ENCODE measurements at places on chromosomes 2 and 18.

DNA sequence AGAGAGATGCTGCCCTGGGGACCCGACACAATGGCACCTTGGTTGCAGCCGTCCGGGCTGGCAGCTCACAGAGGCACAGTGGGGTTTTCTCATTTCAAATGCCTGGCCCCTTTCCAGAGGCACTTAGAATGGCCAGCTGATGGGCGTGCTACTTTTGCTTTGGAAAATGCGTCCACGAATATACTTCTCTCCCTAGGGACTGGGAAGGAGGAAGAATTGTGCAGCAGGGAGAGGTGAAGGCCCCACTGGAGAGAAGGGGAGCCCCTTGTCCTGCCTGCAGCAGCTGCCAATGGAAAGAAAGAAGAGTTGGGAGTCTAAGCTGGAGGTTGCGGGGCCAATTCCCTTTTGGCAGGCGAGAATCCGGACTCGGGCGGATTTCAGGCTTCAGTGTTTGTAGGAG is 1.1 kb upstream of the MAL start:
- DNase-seq: no peak

- DNase-seq: no peak
Measured at GRCh38 chr2:191486584-191487320, 191.2 kb upstream of the NABP1 start.

GRCh38 chr18:75408554-75409506 is 18.7 kb downstream of the SMIM21 start:
- DNase-seq: no peak

GRCh38 chr2:99572373-99573164 is 82.8 kb upstream of the REV1 start:
- no peak for DNase-seq

GRCh38 chr2:25340181-25340921 is 1.4 kb downstream of the DNMT3A start:
- DNase-seq: no peak

DNA sequence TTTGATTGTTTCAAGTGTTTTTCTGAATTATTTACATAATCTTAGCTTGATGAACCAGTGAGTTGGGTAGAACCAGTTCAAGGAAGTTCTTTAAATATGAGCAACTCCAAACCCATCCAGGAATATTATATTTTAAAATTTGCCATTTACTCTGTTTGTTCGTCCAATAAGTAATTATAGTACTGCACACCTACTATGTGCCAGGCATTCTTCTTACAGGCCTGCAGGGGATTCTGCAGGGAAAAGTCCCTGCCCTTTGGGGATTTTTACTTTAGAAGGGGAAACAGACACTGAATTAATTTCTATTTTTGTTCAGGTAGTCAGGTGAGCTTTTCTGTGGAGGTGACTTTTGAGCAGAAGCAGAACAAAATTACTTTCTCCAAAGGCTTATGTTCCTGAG is 146.9 kb downstream of the DOCK10 start:
- DNase-seq: no peak

DNA sequence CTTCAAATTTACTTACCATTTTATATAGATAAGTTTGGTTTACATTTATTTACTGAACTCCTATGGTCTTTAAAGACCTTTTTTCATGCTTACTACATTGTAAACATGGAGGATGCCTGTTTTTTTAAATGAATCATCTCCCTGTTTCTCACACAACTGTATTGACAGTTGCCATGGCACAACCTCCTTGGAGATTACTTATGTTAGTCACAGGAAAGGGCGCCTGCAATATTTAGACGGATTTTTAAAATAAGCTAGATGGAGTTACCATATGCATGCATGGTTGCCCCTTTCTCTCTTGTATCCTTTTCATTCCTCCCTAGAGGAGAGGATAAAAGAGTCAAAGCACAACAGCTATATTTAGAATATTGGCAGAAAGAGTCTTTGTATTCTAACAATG is 34.8 kb upstream of the CCDC102B start:
- no peak for DNase-seq

- no peak for DNase-seq
Measured at GRCh38 chr2:230912046-230912445, 13.0 kb downstream of the GPR55 start.

DNA sequence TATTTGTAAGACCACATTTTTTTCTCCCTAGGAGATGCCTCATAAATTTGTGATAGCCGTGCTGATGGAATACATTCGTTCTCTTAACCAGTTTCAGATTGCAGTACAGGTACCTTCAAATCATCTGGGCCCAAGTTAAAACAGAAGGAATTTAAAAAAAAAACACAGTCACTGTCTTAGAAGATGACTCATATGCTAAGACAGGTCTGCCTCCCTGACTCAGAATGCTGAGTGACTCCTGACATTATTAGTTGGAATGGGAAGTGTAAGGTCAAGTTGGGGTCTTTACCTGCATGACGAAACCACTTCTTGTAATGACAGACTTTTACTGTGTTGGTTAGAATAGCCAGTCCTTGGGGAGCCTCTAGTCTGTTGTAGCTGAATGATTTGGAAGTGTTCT is 26.3 kb downstream of the RMC1 start:
- no peak for DNase-seq

- DNase-seq: no peak
Measured at GRCh38 chr2:113192459-113193100, 18.8 kb downstream of the PSD4 start.

GRCh38 chr2:86037141-86037794 is 68.4 kb downstream of the POLR1A start:
- DNase-seq: no peak

GRCh38 chr2:101081375-101081907 is 69.7 kb downstream of the TBC1D8 start:
- no peak for DNase-seq

DNA sequence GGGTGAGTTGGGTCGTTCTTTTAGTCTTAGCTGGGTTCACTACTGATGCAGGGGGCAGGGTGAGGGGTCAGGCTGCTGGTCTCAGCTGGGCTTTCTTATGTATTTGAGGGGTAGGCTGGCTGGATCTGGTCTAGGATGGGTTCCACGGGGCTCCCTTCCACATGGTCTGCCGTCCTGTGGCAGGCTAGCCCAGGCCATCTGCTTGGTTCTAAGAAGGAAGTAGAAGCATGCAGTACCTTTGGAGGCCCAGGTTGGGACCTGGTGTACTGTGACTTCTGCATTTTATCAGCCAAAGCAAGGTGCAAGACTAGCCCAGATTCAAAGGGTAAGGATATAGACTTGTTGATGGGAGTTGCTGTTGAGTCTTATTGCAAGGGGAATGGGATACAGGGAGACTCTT is 35.5 kb upstream of the MGAT5 start:
- no peak for DNase-seq

GRCh38 chr18:49011291-49011746 is 60.6 kb upstream of the SMAD7 start:
- no peak for DNase-seq

DNA sequence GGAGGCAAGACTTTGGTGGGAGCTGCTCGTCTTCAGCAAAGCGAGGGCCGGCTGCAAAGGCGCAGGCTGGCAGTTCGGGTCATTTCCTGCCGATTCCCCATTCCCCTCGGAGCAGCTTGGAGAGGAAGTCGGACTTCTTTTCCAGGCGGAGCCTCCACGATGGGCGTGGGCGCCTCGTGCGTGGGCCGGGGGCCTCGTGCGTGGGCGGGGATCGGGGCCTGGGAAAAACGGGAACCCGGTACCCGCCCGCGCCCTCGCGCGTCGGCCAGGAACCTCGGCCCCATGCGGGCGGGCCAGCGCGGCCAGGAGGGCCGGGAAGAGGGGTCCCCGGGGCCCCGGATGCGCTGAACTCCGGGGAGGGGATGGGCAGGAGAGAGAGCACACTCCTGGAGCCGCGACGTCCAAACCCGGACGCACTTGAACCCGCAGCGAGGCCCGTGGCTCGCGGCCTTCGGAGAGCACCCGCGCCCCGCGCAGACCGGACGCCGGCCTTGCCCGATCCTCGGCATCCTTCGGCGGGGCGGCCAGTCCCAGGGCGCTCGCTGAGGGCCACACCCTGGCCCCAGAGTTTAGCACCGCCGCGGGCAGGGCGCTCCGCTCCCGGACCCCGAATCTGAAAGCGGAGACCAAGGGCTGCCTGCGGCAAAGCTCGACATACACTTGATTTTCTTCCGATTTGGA is 368.4 kb downstream of the MTX2 start:
- no peak for DNase-seq

- DNase-seq: no peak
Measured at GRCh38 chr18:21686282-21687105, 18.1 kb downstream of the ABHD3 start.

DNA sequence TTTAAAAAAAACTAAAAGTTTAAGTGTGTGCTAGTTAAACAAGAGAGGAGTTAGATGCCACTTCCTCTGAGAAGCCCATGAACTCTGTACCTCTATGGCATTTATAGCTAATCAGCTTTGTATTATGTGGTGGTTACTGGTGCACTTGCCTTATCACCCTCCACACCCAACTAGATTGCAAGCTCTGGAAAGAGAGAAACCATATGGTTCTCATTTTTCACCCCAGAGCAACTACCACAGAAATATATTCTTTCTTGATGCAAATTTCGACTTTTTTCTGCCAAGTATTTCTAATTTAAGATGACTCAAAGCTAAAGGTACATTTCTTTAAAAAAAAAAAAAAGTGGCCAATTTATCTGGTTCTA is 24.2 kb downstream of the RAPH1 start:
- DNase-seq: no peak

DNA sequence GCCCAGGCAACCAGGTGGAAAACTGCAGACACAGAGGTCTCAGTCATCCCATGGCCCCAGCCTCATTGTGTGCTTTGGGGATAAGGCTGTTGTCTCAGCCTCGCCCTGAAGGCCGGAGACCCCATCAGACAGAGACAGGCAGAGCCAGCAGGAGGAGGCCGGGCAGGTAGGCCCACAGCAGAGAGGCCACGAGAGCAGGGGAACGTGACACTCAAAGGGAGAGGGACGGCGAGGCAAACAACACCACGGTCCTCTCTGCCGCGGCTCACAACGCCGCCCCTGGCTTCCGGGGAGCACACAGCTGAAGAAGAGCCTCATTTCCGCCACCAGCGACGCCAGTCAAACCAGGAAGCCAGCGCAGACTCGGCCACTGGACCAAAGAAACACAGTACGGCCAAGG is 103.3 kb downstream of the ZNF516 start:
- DNase-seq: no peak

DNA sequence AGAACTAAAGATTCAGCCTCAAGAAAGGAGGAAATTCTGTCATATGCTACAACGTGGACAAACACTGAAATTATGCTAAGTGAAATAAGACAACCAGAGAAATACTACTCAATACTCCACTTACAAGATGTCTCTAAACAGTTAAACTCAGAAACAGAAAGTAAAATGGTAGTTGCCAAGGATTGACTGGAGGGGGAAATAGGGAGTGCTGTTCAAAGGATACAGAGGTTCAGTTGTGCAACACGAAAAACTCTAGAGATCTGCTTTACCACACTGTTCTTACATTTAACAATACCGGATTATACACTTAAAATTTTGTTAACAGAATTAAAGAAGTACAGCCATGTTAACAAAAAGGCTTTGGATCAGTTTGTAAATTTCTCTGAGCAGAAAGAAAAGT is 39.8 kb upstream of the C2orf15 start:
- DNase-seq: peak; percentile 77

DNA sequence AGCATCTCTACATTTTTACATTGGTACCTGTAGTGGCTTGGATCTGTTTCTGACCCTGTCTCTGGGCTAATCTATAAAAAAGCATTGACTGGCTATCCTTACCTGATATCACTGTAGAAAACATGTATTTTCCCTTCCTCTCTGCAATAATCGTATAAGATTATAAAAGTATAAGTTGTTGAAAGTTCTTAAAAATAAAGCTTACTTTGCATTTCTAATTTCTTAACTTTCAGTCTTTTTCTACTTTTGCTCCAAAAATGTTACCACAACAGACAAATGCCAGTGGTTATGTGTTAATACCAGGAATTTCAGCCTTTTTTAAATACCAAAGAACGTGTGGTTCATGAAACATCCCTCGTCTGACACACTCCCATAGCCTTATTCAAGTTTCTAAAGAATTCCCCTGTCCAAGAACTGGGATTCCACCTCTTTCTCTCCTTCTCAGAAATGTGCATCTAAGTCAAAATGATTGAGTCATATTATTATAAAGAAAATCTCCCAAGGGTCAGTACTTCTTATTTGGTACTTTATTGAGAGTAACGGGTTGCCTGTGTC is 28.5 kb upstream of the ACKR3 start:
- DNase-seq: no peak

- no peak for DNase-seq
Measured at GRCh38 chr2:152336854-152337510, 2.0 kb downstream of the FMNL2 start.

DNA sequence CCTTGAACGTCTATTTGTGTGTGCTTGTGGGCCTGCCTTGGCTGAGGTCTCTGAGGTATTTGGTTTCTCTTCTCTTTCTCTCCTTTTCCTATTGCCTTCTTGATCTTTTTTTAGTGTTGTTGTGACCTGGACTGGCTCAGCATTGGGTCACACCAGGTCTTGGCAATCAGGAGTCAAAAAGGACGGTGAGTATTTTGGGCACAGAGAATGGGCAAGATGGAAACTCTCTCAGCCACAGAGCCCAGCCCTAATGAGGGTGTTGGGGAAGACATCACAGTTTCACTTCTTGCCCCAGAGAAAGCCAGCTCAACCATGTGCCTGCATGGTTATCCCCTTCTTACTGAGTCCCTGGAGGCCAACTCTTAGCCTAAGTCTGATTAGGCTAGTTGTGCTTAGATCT is 13.7 kb upstream of the INO80C start:
- no peak for DNase-seq

DNA sequence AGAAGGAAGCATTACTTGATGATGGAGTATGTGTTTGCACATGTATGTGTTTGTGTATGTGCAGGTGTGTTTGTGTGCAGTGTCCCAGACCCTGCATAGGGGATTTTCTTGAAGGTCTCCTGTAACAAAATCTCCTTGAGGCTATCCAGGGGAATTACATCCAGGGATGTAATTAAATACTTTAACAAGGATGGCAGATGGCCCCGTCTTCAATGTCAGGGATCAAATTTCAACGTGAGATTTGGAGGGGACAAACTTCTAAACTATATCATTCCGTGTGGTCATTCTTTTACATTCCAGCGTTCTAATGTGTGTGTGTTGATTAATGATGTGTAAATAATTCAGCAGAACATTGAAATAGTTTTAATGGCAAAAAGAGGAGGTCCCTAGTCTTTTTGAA is 3.3 kb downstream of the UGT1A9 start:
- DNase-seq: no peak

GRCh38 chr2:160241251-160242137 is 41.4 kb upstream of the ITGB6 start:
- DNase-seq: no peak

DNA sequence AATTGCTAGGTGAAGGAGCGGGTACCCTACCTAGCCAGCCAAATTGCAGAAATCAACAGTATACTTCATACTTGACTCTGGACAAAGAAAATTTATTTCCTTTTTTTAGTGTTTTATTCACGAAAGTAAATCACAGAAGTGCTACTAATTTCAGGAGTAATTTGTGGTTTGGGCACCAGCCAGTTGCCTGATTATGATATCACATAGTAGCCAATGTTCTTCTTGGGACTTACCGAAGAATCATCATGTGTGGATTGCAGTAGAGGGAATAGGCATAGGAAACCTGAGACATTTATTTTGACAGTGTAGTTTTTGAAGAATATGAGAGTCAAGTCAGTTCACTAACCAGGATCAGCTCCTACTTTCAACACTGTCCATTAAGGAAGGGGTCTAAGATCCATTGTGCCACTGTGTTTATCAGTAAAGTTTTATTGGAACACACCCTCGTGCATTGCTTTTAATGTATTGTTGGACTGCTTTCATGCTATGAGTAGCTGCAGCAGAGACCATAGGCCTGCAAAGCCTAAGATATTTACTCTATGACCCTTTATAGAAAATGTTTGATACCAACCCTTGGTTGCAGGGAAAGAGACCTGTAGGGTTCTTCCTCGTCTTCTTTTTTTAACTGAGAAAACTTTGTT is 32.1 kb downstream of the TNFRSF11A start:
- DNase-seq: no peak

GRCh38 chr2:189218236-189218635 is 38.7 kb upstream of the COL5A2 start:
- no peak for DNase-seq

Data from AML-193 (cell line).